Right atrium auricular region (tissue), 2 donors: ENCODE measurements at places on chromosomes 11 and 22. TPM values are rescaled to one million over a fixed set of nuclear protein-coding genes. Genes with fewer than 3 reads are reported as not detected.

The CHRM4 gene
- total RNA-seq: not detected

The TEX12 gene
- total RNA-seq: not detected

The OPCML gene
- total RNA-seq: 0.04 TPM

The ZNF215 gene
- total RNA-seq: 0.63 TPM

GRCh38 chr11:86593833-86594232 lies 78.6 kb downstream of the ME3 start:
- DNase-seq: no peak
- no peaks in the 10 kb centered on the region for H3K36me3 ChIP-seq
- H3K4me1 ChIP-seq: peaks cover 37% of the 10 kb centered on the region
- no peaks in the 10 kb centered on the region for H3K27me3 ChIP-seq
- H3K4me3 ChIP-seq: no peak overlapping the region
- H3K27ac ChIP-seq: no peak overlapping the region

DNA sequence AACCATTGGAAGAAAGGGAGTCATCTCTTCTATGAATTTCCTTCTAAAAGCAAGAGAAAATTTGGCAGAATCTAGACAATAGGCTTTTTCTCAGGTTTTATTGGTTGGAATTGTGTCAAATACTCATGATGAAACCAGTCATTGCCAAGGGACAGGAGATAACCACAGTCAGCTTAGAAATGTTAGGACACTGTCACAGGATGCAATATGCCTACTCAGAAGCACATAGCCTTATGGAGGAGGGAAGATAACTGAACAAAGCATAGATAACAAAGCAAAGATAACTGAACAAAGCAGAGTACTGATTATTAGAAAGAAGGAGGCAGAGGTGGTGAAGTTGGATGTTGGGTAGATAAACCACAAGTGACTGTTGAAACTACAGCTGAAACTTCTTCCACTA lies 303.5 kb upstream of the PDGFD start:
- H3K27ac ChIP-seq: no peak overlapping the region
- H3K4me1 ChIP-seq: no peaks in the 10 kb centered on the region
- DNase-seq: no peak
- no peaks in the 10 kb centered on the region for H3K36me3 ChIP-seq
- no peaks in the 10 kb centered on the region for H3K27me3 ChIP-seq

- no peak overlapping the region for H3K4me3 ChIP-seq
- H3K36me3 ChIP-seq: no peaks in the 10 kb centered on the region
- no peak overlapping the region for H3K27ac ChIP-seq
These were observed 98.3 kb upstream of the TP53AIP1 start for GRCh38 chr11:129040934-129041333.

DNA sequence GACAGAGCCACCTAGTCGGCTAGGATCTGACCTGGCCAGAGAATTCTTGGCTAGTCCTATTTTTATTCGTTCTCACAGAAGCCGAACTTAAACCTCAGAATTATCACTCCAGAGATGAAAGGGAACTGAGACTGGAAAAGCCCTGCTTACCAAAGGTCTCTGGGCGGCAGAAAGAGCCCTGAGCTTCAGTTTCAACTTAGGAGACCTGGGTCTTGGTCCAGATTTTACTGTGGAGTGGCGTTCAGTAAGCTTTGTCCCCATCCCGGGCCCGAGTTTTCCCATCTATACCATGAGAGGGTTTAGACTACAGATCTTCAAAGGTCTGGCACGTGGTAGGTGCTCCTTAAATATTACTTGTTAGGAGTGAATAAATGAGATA lies 516 bp downstream of the NEU3 start:
- H3K4me3 ChIP-seq: peak overlapping the region; percentile 72
- H3K27me3 ChIP-seq: no peaks in the 10 kb centered on the region
- peaks cover 1% of the 10 kb centered on the region for H3K36me3 ChIP-seq
- H3K27ac ChIP-seq: peak overlapping the region; percentile 70
